Activated CD4-positive, alpha-beta T cell treated with anti-CD3 and anti-CD28 coated beads, Interleukin-2, amount 50 U/mL, for 24 hours (primary cell): ENCODE measurements at places on chromosomes 2 and 18.

DNA sequence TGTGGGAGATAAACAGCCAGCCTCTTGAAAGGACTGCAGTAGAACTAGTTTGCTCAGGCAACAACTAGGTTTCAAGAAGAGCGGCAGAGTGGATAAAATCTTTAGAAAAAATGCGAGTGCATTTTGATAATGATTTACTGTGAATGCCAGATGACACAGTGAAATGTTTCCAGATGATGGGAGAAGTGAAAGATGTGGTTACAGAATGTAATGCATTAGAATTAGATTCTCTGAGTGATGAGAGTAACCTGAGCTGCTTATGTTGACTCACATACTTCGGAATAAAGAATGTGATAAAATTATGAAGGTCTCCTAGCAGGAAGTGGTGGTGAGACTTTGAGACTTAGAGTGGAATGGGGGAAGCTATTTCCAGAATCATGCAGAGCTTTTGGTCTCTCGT lies 184.3 kb downstream of the GULP1 start:
- DNase-seq: no peak

GRCh38 chr2:128473175-128474035 lies 154.7 kb upstream of the HS6ST1 start:
- peak; percentile 23 for DNase-seq

DNA sequence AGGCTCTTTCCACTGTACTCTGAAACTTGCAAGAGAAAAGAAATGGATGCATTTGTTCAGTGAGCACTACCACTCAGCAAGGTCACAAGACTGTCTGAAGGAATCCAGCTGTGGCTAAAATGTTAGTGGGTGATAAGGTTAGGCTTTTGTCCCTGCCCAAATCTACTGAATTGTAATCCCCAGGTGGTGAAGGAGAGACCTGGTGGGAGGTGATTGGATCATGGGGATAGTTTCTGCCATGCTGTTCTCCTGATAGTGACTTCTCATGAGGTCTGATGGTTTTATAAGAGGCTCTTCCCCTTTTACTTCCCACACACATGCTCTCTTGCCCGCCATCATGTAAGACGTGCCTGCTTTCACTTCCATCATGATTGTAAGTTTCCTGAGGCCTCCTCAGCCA lies 68.2 kb downstream of the ZNF385B start:
- no peak for DNase-seq

DNA sequence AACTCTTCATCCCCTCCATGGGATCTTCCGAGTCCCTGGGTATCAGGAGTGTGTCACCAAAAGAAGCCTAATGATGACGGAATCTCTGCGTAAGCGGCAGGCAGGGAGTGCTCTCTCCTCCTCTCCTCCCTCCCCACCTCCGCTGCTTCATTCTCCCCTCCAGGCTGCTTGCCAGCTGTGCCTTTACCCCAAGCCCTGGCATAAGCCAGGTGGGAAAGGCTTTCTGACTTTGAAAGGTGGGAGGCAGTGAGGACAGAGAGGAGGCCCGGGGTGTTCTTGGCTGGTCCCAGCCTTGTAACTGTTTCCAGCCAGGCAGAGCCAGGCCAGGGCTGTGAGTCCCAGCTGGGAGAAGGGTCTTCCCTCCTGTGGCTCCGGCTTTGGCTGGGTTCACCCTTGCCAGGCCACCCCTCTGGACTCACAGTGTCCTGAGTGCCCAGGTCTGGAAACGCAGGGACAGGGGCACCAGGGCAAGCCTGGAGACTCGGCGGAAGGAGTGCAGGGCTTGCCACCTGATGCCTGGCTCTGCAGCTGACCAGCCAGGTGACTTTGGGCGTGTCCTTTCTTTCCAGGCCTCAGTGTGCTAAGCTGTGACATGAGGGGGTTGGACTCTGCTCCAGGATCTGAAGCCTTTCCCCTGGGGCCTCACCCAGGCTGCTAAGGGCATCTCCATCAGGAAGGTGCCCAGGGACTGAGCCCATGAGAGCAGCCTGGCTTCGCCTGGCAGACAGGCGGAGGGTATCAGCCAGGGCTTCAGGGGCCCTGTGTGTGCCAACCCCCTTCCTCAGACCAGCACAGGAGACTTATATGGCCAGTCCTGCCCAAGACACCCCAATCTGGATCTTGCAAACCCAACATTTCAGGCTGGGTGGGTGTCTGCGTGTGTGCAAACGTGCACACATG lies 32.7 kb upstream of the HPCAL1 start:
- no peak for DNase-seq

GRCh38 chr2:45804987-45805755 lies 153.7 kb downstream of the PRKCE start:
- no peak for DNase-seq

DNA sequence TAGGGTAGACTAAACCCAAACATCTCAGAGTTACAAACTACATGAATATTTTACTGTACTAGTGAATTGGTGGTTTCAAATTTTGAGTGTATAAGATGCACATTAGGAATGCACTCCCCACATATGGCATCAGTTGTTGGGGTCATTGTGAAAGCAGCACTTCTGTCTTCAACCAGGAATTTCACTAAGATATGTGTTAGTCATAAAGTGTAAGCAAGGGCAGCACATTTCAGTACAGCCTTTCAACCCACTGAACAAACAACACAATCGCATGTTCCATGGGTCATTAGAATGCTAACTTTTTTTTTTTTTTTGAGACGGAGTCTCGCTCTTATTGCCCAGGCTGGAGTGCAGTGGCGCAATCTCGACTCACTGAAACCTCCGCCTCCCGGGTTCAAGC lies 164.1 kb upstream of the MAP2 start:
- DNase-seq: no peak

DNA sequence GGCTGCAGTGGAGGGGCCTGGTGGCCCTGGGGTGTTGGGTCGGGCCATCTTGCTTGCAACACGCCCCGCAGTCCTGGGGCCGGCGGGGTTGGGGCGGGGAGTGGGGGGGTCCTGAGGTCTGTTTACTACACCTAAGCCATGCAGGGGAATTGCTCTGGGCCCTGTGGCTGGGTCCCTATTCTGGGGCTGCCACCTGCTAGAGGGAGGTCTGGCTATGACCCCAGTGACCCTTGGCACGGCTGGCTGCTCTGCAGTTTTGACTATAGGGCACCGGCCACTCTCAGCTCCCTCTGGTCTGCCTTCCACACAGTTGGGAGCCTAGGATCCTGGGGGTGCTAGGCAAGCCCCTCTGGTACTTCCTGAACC lies 170.6 kb upstream of the GLI2 start:
- DNase-seq: no peak

GRCh38 chr2:237596520-237597195 lies 6.1 kb upstream of the RAB17 start:
- DNase-seq: no peak

DNA sequence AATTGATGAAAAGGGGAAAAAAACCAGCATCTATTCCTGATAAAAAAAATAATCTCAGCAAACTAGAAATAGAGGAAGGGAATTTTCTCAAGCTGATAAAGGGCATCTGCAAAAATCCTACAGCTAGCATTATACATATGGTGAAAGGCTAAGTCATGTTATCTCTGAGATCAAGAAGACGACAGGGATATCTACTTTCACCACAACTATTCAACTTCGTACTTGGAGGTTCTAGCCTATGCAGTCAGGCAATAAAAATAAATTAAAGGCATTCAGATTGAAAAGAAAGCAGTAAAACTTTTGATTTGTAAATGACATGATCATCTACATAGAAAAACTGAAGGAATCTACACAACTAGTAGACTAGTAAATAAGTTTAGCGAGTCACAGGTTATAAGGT lies 58.2 kb downstream of the CAB39 start:
- DNase-seq: no peak

DNA sequence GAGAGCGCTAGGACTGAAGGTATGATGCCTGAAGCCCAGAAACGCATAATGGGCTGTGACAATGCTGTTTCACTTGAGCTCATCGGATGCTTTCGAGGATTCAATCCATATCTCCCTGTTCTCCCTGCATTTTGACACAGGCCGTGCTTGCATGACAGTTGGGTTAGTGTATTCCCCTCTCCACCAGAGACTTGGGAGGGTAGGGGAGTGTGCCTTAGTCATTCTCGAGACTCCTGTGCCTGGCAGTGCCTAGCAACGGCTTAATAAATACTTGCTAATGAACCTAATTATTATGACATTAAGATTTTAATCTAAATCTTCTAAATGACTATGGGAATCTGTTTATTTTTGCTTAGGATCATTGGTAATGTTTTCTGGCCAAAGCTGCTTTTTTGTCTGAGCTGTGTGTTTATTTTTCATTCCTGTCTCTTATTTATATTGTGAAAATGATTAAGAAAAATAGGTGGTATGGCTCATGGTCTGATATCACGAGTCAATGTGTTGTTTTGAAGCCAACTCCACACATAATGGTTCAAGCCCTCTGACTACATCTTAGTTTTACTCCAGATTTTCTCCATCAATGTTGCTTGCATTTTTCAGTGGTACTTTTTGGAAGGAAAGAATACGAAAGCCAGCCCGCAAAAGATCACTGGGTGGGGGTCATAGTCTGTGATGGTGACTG lies 61.3 kb downstream of the NEDD4L start:
- DNase-seq: no peak

- no peak for DNase-seq
Observed at GRCh38 chr18:47260924-47261701, 9.7 kb upstream of the SKOR2 start.

DNA sequence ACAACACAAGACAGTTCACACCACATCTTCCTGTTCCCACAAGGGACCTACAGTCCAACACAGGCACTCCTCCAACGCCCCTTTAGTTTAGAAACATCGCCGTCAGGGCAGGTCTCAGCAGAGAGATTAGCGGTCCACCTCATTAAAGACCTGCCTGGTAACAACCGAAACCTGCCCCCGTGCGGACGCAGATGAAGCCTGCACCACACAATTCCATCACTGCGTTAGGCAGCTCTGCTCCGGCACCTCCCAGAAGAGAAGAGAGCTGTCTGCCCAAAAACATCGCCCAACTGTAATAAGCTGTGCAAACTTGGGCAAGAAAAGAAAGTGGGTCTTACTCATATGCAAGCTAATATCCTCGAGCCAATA lies 32.7 kb downstream of the ZNF516 start:
- no peak for DNase-seq

DNA sequence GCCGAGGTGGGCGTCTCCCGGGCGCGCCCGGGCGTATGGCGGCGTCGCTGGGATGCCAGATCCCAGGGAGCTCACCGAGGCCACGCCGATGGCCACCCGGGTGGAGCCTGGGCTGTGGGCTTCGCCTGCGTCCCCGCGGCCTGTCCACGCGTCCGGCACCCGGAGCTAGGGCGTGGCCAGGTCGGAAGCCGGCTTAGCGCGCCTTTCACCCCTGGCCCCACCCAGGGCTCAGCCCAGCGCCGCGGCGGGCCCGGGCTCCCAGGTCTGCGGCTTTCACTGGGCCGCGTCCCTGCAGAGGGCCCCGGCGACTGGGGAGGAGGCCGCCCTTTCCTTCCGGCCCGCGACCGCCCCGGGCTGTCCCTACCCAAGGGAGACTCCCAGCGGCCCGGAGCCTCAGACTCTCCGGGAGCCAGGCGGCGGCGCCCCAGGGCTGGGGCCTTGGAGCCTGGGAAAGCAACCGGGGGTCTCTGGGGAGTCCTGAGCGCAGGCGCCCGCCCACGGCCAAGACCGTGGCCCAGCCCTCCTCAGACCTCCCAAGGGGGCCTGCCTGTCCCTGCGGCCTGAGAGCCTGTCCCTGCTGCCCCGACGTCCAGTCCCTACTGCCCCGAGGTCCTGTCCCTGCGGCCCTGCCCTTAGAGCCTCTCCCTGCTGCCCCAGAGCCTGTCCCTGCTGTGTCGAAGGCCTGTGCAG lies 36.3 kb upstream of the ITM2C start:
- DNase-seq: no peak

GRCh38 chr2:3257826-3258225 lies 119.8 kb downstream of the EIPR1 start:
- DNase-seq: no peak

DNA sequence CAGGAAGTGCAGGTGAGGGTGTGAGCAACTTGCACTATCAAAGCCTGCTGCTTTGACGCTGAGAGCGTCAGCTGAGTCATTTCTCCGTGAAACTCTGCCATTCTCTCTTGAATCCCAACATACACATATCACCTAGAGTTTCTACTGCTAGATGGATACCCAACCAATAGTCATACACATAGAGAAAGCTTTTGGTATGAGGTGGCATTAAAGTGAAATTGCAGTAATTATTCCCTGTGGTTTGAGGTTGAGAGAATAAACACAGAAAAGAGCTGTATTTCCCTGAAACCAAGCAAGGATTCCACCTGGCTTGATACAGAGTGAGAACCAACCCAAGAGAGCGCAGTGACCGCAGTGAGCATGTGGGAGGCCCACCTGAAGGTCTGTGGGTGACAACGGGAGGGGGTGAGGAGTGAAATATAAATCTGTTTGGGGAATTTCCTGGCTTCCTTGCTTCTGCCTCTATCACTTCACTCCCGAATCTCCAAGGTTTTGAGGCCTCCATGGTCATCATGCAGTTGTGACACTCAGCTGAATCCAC lies 28.8 kb upstream of the TMEM18 start:
- DNase-seq: no peak

- DNase-seq: no peak
Observed at GRCh38 chr2:33763671-33764310, 164.7 kb upstream of the FAM98A start.

DNA sequence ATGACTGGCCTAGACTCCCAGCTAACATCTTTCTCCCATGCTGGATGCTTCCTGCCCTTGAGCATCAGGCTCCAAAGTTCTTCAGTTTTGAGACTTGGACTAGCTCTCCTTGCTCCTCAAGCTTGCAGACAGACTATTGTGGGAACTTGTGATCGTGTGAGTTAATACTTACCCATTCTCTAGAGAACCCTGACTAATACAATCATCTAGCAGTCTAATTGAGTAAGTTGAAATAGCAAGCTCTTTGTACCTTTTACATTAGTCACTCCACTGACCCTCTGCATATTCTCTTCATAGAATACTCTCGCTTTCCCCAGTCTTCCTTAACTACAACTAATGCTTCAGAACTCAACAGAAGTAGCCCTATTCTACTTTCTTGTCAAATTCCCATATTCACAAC lies 434.6 kb upstream of the NXPH2 start:
- no peak for DNase-seq

DNA sequence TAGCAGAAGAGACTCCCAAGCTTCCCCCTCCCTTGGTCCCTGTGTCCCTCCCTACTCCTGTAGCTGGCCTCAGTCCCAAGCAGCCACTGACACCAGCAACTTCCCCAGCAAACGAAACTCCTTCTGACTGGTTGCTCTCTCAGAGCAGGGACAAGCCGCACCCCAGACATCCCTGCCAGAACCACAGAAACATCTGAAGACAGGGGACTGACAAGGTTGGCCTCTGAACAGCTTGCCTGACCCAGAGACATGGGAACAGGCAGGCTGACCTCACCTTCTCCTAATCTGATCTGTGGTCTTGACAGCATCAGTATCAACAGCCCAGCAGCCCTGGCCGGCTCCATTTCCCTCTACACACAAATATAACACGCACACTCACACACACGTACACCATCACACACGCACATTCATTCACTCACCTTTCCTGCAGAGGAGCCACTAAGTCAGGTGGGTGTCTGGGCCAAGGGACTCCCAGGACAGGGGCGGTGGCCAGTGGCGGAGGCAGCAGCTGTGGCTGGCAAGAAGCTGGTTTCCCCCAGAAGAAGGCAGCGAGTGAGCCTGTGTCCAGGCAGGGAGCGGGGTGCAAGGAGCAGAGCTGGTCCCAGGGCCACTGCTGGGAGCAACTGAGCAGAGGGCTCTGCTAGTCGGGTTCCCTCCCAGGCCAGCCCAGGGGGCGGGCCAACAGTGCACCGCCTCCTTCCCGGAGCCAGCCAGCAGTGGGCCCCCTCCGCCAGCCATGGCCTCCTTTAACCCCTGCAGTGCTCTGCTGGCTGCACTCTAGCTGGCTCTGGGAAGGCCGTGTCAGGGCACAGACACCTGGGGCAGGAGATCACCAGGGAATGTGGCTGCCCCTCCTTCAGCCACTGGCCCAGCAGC lies 59.1 kb downstream of the TNS1 start:
- DNase-seq: no peak
